ENCODE measurements at places on chromosomes 6 and 20.

DNA sequence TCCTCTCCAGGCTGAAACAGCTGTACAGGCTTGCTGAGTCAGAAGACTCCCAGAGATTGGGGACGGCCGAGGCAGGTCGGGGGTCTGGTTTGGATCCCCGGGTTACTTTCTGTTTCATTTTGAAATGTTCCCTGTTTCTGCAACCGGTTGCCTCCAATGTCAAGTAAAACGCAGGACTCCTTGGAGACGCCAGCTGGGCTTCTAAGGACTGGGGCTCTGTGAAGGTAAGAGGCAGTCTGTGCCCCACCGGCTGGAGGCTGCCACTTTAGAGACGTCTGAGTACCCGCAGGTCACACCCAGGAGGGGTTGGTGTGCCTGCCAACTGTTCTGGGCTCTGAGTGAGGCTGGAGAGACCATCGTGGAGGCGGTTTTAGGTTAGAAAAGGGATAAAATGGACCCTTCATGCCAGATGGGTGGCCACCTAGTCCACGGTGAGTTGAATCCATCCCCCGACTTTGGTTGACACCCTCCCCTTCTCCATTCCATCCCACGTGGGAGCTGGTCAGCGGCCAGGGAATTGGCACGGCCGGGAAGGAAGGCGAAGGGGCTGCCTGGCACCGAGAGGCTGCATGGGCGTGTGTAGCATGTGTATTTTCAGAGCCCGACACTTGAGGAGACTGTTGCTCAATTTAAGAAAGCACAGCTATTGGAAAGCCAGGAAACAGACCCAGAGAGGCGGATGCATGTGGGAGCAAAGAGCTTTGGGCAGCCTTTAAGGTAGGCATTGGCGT lies 240.9 kb downstream of the PHACTR1 start:
- peak; percentile 48 for DNase-seq

- DNase-seq: no peak
These were observed 222.1 kb upstream of the SULF2 start for GRCh38 chr20:48007351-48007750.

GRCh38 chr20:43767686-43768474 lies 41.1 kb upstream of the GTSF1L start:
- peak; percentile 61 for DNase-seq

DNA sequence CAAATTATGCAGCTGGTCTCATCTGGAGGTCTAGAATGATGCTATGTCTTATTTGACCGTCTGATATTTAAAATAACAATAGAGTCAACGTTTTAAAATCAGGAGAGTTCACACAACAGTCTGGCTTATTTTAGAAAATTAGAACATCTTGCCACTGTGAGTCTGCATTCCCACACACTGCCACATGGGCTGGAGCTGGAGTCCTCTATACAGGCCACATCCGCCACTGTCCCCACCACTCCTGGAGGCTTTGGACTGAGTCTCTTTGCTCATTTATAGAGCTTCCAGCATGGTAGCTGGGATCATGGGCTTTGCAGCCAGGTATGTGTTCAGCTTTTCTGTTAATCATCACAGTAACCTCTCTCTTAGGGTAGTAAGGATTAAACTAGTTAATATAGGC lies 68.8 kb upstream of the ZNFX1 start:
- no peak for DNase-seq

DNA sequence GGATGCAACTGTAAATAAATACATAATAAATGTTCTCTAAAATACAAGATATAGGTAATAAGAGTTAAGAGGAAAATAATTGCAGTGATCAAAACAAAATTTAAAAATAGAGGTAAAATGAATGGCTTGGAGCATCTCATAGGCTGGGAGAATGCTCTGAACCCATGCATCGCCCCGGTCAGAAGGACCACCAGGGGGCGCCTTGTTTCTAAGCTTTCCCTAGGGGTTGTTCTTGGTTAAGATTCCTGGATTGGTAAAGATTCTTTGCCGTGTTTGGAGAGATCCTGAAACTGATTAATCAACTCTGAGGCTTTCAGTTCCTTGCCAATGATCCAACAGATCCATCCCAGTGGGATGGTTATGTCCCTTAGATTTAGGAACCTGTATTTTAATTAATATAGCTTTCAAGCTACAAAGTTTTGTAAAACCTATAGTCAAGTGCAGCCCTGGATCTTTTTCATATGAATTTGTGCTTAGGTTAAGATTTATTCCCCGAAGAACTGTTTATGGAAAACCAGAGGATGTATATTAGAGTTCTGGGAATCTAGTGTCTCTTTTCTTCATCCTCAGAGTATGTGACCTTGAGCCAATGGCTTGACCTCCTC lies 45.3 kb upstream of the PRELID3B start:
- peak; percentile 25 for DNase-seq

DNA sequence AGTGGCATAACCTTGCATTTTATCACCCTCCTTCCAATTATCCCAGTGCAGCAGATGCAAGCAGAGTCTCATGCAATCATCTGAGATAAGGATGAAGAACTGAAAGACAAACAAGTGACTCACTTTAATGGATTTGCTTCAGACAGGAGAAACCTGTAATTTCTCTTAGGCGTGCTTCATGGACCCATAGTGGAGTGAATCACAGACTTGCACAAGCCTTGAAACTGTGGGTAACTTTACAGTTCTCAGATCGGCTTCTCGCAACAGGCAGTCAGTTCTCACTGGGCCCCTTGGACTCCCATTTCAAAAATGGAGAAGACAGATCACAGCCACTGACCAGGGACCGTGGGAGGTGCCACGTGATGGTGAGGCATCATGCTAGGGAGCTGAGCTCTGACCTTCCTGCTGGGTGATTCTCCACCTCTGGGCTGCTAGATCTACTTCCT lies at the start of gene ADGRF4:
TSS of gene ADGRF4 (plus strand) at position 239 of the 446 bp plus-strand sequence. CDS start 8,666 bp downstream, outside the sequence.
- DNase-seq: peak; percentile 48

GRCh38 chr6:5665667-5666066 lies 341.1 kb downstream of the NRN1 start:
- no peak for DNase-seq

GRCh38 chr6:48113130-48113529 lies 2.1 kb upstream of the PTCHD4 start:
- no peak for DNase-seq

- no peak for DNase-seq
These were observed 36.8 kb downstream of the PSMB9 start for GRCh38 chr6:32890831-32891230.

GRCh38 chr6:108363889-108364313 lies 69.0 kb downstream of the AFG1L start:
- no peak for DNase-seq

GRCh38 chr6:141394125-141394536 lies 738.6 kb upstream of the GJE1 start:
- no peak for DNase-seq

GRCh38 chr6:167276772-167277533 lies 14.2 kb upstream of the UNC93A start:
- DNase-seq: no peak

DNA sequence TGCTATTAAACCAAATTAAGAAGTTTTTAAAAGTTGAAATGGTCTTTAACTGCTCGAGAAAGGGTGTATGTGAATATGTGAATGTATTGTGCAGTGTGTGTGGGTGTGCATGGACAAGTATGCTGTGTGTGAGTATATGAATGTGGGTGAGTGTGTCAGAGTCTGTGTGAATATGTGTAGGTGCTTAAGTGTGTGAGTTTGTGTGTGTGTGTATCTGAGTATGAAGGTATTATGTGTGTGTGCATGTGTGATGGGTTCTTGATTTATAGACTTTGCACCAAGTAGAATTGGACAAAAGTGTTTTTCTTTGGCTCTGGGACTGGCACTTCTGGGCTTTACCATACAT lies 21.6 kb downstream of the EYA2 start:
- no peak for DNase-seq

DNA sequence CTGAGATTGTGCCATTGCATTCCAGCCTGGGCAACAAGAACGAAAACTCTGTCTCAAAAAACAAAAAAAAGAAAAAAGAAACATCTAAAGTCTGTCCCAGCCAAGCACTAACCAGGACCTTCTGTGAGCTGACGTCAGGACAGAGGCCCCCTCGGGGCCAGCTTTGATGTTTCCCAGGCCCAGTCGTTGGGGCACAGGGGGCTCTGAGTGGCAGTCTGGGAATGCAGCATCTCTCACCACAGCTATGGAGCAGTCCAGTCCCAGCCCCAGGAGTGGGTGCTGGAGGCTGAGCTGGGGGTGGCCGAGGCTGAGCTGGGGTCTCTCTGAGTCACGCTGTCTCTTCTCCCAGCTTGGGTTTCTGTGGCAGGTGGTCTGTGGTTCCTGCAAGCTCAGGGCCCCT lies 46.0 kb upstream of the SRF start:
- peak; percentile 49 for DNase-seq

- no peak for DNase-seq
These were observed 31.6 kb upstream of the PRL start for GRCh38 chr6:22328474-22328873.

DNA sequence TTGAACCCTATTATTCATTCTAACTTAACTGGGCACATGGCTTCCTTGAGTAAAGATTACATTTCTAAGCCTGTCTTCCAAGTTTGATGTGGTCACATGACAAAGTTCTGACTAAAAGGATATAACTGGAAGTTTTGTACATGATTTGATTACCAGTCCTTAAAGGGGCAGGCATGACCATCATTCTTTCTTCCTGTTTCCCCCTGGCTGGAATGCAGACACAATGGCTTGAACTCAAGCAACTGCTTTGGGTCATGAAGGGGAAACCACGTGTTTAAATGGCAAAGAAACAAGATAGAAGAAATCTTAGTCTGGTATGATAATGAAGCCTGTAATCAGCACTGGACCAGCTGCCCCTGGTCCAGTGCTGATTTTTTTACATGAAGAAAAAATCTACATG lies 15.6 kb upstream of the SHLD1 start:
- peak; percentile 15 for DNase-seq

DNA sequence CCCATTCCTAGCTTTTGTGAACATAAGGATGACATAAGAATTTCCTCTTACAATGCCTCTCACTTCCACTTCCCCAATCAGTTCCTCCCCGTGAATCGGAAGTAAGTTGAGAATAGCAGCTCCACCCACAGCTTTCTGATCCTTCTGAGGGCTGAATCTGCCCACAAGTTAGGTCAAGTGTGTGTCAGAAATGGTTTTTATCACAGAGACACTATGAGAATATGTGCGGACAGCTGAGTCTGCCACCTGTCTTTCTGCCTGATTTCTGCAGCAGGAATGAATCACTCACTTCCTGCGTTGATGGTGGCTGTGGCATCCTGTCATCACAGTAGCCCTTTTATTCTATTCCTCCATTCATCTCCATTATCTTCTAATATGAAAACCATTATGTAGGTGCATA lies 70.2 kb downstream of the RIN2 start:
- peak; percentile 71 for DNase-seq

DNA sequence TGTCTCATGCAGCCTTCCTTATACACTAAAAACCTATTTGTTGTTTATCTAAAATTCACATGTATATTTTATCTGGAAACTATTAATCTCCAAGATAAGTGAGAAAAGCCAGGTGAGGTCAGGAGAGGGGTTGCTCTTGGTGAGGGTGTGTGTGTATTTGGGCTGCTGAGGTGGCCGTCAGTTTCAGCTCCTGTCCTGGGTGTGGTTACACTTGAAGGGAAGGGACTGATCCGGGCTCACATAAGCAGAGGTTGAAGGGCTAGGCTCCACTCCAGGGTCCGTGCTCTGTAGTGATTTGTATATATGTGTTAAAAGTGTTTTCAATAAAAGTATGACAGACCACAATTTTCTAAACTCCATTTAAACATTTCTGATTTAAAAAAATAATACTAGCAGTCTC lies 13.5 kb upstream of the SNAI1 start:
- DNase-seq: no peak

DNA sequence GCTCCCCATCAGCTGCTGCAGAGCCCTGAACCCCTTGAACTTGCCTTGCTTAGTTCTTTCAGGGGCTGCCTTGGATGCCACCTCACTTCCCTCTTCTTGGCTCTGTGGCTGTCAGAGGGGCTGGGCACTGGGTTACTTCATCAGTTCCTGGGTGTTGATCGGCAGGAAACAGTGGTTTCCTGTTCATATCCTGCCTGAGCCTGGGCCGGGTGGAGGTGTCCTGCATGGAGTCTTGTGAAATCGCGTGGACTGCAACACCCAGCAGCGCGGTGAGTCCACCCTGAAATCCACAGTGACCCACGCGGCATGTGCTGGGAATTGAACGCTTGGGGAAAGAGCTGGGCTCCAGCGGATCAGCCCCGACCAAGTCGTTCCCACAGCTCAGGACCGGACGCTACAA lies 97.5 kb downstream of the CDH26 start:
- no peak for DNase-seq

GRCh38 chr20:45813006-45813340 lies 529 bp downstream of the UBE2C start:
- no peak for DNase-seq

DNA sequence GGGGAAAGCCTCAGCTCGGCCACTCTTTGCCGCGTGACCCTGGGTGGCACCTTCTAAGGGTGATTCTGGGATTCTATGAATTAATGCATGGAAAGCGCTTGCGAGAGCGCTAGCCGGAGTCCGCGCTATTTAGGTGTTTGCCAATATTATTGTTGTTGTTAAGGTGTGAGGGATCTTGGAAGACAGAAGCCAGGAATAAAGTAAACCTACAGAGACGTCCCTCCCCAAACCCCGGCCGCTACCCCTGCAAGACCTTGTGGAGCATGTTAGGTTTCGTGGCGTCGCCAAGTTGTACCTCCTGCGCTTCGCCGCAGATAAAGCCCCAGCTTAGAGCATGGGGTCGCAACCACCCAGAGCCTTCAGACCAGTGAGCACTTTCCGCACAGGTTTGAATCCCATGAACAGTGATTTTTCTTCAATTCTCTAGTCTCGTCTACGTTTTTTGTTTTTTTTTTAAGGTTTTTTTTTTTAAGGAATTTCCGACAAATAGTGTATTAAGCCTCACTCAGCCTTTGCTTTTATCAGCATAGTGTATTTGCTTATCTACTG lies 16.9 kb upstream of the ZSCAN9 start:
- no peak for DNase-seq

GRCh38 chr6:106477790-106478189 lies 117.3 kb downstream of the CRYBG1 start:
- no peak for DNase-seq

GRCh38 chr6:3948866-3949265 lies 99.7 kb downstream of the FAM50B start:
- no peak for DNase-seq

- DNase-seq: no peak
These were observed 278.8 kb upstream of the RUNX2 start for GRCh38 chr6:45049188-45049843.

All from fibroblast of lung (primary cell).